CD4-positive, alpha-beta T cell treated with Interleukin-2 at 100 ng/mL for 4 hours (primary cell): ENCODE measurements at places on chromosomes 2 and 18.

GRCh38 chr2:207269038-207269437, 103.3 kb upstream of the KLF7 start:
- no peak for DNase-seq

GRCh38 chr2:34534761-34535160, 935.7 kb upstream of the FAM98A start:
- DNase-seq, result no peak

- DNase-seq, result no peak
Measured at GRCh38 chr2:191961556-191961955, 114.7 kb upstream of the CAVIN2 start.

DNA sequence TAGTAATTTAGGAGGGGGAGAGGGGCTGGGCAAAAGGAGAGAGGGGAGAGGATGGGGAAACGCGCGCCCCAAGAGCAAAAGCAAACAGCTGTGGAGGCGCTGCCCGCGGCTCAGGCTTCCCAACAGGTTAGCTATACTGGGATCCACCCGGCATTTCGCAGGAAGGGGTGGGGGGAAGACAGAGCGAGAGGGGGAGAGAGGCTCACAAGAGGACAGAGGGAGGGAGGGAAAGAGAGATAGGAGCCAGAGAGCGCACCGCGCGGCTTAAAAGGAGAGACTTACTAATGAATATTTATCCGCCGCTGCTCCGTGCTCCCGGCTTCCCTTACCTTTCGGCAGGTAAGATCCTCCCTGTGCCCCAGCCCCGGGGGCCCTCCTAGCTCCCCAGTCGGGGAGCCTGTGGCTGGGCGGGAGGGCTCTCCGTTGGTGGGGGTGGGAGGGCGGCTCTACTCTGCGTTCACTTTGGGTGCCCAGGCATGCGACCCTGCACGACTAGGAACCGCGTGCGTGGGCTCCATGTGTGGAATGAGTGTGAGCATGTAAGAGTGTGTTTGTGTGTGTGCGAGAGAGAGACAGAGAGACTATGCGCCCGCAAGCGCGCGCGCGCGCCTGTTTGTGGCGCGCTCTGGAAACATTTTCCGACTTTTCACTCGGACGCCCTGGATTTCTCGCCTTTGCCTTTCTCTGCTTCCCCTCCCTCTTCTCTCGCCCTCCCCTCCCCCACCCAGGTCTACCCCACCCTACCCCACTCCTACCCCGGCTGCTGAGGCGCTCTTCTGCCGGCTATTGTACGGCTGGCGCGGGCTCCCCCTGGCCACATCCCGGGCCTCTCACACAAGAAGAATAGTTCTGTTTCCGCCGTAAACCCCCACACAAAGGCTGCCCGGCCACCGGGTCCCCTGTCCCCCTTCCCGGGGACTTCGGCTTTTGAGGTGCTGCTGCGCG, 7.2 kb upstream of the SIX3 start:
- DNase-seq, result no peak

GRCh38 chr18:58536534-58537271, 92.2 kb downstream of the ALPK2 start:
- DNase-seq, result no peak

DNA sequence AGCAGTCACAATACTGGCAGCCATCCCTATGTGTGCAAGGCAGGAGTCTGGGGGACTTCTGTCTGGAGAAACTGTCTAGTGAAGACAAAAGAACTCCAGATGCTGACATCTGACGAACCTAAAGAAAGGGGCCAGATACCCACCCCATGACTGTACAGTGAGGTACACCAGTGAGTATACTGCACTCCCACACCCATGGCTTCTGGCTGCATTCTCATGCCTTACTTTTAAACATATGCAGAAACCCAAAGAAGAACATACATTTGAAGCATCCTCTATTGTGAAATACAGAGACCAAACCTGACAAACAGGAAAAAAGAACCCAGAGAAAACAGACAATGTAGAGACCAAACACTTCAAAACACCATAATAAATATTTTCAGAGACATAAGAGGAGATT, 102.2 kb downstream of the ACTR3 start:
- no peak for DNase-seq
